C1 segment of cervical spinal cord (tissue), 14 donors: ENCODE measurements at places on chromosomes 13 and 19.

GRCh38 chr13:40181203-40181845, 485.1 kb downstream of the FOXO1 start:
- no peak for DNase-seq

DNA sequence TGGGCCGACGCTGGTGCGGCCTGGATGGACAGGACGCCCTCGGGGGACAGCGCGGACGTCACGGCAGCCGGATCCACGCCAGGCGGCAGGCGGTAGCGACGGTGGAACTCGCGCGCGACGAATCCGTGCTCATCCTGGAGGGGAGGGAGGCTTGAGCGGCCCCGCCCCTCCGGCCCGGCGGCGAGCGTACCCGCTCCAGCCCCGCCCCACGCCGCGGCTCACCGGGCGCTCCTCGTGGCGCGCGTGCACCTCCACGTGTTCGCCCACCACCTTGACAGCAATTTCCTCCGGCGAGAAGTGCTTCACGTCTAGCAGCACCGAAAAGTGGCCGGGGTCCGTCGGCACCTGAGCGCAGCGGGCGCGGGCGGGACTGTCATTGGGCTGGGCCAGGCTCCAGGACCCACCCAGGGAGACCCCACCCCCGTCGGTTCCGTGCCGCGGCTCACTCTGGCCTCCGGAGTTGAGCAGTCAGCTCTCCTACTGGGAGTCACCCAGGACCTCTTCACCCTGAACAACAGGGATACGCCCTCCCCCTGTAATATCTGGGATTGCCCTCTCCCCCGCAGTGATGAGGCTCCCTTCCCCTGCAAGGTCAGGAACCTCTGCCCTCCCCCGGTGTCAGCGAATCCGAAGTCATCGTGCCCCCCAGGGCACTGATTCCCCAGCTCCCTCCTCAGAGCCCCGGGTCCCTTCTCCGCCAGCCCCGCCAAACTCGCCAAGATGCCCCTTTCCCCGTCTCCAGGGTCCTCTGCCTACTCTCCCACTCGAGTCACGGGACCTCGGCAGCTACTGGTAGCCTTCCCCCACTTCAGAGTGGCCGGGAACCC, 1.1 kb downstream of the HSPB6 start:
- no peak for DNase-seq

- no peak for DNase-seq
Measured at GRCh38 chr19:55504252-55504603, 16.0 kb downstream of the SSC5D start.

DNA sequence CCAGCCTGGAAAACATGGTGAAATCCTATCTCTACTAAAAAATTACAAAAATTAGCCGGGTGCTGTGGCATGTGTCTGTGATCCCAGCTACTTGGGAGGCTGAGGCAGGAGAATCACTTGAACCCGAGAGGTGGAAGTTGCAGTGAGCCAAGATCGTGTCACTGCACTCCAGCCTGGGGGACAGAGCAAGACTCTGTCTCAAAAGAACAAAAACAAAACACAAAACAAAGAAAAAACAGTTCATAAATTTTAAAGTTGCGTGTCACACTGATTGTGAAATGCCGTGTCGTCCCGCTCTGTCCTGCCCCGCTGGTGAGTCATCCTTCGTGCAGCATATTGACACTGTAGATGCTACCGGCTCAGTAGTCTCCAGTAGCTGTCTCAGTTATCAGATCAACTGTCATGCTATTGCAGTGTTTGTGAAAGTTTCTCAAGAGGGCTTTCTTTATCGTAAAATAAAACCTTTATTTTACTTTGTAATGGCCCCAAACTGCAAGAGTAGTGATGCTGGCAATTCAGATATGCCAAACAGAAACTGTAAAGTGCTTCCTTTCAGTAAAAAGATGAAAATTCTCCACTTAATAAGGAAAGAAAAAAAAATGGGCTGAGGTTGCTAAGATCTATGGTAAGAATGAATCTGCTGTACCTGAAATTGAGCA, 36.4 kb upstream of the IGFL1 start:
- DNase-seq = no peak

GRCh38 chr19:19321141-19321577, 530 bp downstream of the MAU2 start:
- no peak for DNase-seq

DNA sequence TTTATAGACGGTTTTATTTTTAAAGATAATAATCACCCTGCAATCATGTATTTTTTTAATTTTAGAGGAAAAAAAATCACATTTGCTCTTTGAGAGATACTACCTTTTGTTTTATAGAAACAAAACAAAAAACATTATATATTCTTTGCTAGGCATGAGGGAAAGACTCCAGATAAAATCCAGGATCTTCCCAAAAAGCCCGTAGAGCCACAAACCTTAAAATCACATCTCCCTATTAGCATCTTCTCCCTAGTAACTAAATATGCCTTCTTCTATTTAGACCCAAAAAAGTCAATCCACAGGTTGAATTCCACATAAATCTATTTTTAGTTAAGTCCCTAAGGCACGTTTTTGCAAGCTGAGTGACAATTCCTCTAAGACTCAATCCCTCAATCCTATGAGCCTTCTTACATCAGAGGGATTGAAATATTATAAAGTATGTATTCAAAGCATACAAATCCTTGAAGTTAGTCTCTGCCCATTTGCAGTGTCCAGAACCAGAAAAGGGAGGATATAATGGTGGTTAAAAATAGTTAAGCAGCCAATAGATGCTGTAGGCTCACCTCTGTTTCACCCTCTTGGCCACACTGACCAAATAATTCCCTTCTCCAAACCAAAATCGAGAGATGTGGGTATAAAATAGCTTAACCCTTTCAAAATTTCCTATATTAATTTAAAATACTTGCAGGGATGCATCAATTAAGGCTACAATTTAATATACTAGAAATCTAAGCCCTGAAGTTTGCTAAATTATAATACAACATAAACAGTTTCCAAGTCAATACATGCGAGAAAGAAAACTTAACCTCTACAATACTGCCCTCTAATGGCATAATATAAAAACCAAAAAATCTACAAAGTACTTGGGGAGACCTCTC, 64.0 kb downstream of the SERP2 start:
- DNase-seq = peak; percentile 13

GRCh38 chr19:49468746-49469447, 5.1 kb upstream of the FLT3LG start:
- DNase-seq = no peak

- DNase-seq = peak; percentile 48
Measured at GRCh38 chr13:52949742-52950141, 78.9 kb upstream of the OLFM4 start.

DNA sequence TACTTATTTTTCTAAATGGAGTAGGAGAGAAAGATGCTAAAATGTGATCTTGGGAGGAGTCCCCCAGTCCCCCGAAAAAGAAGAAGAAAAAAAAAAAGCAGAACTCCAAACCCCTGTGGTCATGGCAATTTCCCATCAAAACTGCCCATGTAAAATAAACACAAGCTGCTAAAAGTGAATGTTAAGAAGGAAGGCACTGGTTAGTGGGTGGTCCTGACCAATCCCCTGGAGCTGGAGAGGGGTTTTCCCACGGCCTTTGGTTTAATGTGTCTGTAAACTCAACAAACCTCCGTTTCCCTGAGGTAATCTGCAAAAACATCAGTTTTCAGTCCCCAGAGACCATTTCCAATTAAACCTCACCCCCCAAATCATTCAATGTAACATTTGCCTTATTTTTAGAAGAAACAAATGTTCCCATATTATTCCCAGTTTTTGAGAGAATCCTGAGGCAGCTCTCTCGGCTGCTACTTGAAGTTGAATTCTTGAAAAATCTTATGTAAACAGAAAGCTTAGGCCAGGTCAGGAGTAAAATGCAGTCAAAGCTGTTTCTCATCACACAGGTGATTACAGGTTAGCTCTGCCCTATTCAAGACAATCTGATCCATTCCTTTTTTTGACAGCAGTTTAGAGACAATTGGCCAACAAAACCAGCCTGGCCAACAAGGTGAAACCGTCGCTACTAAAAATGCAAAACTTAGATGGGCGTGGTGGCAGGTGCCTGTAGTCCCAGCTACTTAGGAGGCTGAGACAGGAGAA, 17.0 kb downstream of the RAB3D start:
- no peak for DNase-seq

DNA sequence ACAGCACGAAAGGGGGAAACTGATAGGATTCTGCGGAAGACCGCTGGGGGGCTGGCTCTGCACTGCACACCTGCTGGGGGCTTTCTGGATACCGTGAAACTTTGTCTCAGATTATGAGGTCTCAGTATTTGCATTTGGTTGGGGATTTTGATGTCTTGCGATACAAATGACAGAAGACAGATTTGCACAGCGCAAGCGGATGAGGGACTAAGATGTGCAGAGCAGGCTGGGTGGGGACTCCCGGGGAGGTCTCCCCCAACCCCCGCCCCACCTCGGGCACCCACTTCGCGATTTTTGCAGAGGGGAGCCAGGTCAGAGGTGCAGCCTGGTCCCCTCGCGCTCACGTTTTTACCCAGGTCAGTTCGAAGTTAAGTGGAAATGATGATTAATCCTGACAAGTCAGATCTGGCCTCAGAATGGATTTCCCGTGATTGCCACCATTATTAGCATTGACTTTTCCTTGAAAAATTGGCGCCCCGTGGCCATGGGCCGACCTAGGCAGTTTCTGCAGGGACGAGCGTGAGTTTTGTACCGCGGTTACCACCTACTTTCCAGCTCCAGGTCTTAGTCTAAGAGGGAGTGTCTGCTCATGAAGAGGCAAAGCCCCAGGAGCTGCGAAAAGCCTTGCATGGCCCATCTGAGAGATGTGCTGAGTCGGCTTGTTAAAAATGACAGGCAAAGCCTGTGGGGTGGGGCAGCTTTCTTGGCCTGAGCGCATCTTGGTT, 1.3 kb upstream of the GJB2 start:
- DNase-seq = no peak

DNA sequence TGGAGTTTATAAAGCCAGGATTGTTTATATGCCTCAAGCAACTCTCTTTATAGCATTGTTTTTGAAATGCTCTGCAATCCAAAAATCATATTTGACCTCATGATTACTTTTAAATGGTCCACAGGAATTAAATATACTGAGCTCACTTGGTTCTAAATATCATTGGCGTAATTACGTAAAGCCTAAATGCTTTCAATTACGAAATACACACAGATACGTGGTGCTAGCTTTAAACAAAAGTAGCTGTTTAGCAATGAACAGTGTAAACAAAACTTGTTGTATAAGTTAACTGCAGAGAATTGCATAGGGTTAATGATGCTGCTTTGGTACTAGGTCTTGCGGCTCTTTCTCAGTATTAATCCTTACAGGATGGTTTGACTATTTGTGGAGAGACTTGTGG, 346.6 kb downstream of the COG6 start:
- DNase-seq = no peak

DNA sequence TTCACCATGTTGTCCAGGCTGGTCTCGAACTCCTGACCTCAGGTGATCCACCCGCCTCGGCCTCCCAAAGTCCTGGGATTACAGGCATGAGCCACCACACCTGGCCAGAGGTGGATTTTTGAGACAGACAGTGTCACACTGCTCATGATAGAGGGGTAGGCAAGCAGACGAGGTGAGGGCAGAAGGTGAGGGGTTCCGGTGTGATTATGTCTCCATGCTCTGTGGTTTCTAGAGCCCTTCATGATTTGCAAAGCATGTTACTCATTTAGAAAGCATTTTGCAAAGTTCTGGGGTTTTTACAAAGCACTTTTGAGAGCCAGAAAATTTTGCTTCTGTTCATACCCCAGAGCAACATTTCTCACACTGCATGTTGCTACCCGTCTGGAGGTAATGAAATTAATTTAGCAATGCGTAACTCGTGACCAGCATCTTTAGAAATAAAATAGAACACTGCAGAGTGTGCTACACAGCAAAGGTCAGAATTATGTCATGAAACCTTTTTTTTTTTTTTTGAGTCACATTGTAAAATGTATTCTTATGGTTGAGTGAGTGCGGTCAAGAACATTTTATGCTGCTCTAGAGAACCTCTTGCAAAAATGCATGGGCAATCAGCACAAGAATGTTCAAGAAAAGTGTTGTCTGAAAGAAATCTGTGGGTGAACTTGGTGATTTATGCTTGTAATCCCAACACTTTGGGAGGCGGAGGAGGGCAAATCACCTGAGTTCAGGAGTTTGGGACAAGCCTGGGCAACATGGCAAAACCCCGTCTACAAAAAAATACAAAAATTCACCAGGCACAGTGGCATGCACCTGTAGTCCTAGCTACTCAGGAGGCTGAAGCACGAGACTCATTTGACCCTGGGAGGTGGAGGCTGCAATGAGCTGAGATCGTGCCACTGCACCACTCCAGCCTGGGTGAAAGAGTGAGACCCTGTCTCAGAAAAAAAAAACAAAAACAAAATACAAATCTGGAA, 58.0 kb downstream of the MAP4K1 start:
- no peak for DNase-seq

DNA sequence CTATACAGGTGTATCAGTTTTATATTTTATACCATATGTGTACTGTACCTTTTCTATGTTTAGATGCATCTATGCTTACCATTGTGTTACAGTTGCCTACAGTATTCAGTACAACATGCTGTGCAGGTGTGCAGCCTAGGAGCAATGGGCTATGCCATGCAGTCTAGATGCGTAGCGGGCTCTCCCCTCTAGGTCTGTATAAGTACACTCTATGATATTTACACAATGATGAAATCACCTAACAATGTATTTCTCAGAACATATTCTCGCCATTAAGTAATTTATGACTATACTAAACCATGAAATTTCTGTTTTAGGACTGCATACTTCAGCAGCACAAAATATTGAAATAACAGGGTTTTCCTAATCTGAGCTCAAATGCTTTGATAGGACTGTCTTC, 179.6 kb downstream of the RFC3 start:
- no peak for DNase-seq

GRCh38 chr13:110830800-110831371, 84.0 kb downstream of the ANKRD10 start:
- DNase-seq = no peak

- DNase-seq = no peak
Measured at GRCh38 chr13:65727070-65727469, 1503.1 kb downstream of the PCDH9 start.

DNA sequence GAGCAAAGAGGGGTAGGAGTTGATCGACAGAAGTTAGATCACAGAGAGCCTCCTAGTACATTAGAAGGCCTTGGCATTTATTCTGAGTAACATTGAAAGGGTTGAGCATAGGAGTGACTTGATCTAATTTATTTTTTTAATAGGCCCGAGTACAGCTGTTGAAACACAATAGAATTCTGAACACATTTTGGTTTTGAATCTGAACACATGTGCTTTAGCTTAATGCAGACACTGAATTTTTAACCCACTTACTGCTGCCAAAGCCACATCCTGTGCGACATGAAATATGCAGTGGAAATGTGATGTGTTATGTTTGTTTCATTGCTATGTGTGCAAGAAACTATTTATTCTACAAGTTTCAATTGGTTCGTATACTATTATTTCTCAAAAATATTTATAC, 1505.9 kb downstream of the PCDH9 start:
- no peak for DNase-seq

DNA sequence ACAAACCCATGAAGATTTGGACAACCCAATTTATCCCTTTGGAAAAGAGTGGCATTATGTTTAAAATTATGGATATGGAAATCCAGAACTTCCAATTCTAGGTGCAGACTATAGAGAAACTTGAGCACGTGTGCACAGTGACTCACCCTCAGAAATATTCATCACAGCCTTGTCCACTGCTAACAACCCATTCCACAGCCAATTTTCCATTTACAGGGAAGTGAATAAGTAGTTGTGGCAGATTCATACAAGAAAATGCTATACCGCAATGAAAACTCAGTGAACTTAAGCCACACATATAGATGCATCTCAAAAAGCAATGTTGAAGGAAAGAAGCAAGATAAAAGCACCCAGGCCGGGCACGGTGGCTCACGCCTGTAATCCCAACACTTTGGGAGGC, 133.3 kb downstream of the USP12 start:
- no peak for DNase-seq

- DNase-seq = no peak
Measured at GRCh38 chr19:29609636-29610035, 3.6 kb downstream of the POP4 start.

- no peak for DNase-seq
Measured at GRCh38 chr13:99640260-99640659, 139.0 kb downstream of the TM9SF2 start.
